ENCODE measurements at places on chromosomes 7 and 10. TPM values are rescaled to one million over a fixed set of nuclear protein-coding genes. Genes with fewer than 3 reads are reported as not detected.
A peak's percentile ranks its signal among the peaks of the same experiment; 100 is the strongest.

DNA sequence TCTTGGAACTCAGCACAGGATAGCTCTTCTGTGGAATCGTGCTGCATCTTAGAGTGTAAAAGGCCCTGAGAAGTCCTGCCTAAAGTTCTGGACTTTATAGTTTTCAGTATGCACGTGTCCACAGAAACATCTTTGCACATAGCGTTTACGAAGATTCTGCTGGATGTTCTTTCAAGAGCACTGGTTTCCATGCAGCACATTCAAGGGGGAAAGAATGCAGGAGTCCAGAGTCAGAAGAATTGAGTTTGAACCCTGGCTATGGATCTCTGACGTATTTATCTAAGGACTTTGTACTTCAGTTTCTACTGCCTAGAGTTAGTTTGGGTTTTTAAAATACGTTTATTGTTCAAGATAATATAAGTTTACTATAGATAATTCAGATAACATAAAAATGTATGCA, 282.8 kb upstream of the ZMIZ1 start:
- no peak for DNase-seq

Gene TMEM273
- total RNA-seq: 2.2 TPM

Gene RNF32
- total RNA-seq: 2.7 TPM

DNA sequence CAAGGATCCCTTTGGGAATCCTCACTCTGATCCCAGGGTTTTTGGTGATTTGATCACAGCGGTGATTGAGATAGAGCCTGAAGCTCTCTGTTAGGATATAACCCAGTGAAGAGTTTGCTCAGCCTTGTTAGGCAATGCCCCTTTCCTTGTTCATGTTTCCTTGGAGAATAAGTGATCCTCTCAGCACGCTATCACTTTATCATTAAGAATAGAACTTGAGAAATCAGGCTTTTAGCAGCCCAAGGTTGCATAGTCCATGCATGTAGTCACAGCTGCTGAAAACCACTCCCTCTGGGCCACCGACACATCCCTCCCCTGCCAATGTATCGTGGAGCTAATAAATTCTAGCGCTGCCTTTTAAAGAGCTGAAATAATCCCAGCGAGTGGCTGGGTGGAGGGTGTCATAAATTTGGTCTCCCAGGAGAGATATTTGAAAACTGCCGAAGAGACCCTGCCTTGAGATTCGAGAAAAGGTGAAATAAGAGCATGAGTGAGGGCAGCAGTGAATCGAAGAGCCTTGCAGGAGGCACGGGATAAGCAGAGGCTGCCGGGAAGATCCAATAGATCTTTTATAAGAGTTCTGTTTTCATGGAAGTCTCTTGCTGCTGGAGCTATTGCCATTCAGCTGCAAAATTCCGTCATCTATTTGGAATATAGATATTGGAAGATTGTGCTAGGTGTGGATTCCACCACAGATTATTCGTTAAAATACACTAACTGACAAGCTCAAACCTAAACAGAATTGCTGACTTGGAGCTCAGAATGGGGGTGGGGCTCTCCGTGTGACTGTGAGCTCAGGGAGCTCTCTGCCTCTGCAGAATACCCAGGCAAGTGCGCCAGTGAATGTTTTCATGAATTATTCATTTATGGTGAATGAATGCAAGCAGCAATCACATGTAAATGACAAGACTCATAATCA, 249.8 kb downstream of the TRIL start:
- DNase-seq: no peak

- peak; percentile 58 for DNase-seq
Observed at GRCh38 chr10:68471063-68471585, 649 bp downstream of the DNA2 start.

- peak; percentile 12 for DNase-seq
Observed at GRCh38 chr7:81715984-81716588, 53.8 kb downstream of the HGF start.
